Activated naive CD8-positive, alpha-beta T cell treated with anti-CD3 and anti-CD28 coated beads, Interleukin-2, amount 10 ng/mL, durations not matched to agents 7 days and 5 days (primary cell): ENCODE measurements at places on chromosomes 13 and 19. TPM values are rescaled to one million over a fixed set of nuclear protein-coding genes. Genes with fewer than 3 reads are reported as not detected.

URAD gene
- not detected for total RNA-seq

CACNG6 gene
- not detected for total RNA-seq

ZNF460 gene
- 67.1 TPM for total RNA-seq

ARGLU1 gene
- 171 TPM for total RNA-seq

CEACAM4 gene
- not detected for total RNA-seq

NTN5 gene
- total RNA-seq: 2.3 TPM

PDX1 gene
- total RNA-seq: not detected

GRCh38 chr13:73259061-73260017 is 200.5 kb downstream of the KLF5 start:
- peaks cover 2% of the 10 kb centered on the region for H3K4me1 ChIP-seq
- no peak overlapping the region for H3K4me3 ChIP-seq
- H3K36me3 ChIP-seq: no peaks in the 10 kb centered on the region
- peaks cover 8% of the 10 kb centered on the region for H3K27me3 ChIP-seq

DNA sequence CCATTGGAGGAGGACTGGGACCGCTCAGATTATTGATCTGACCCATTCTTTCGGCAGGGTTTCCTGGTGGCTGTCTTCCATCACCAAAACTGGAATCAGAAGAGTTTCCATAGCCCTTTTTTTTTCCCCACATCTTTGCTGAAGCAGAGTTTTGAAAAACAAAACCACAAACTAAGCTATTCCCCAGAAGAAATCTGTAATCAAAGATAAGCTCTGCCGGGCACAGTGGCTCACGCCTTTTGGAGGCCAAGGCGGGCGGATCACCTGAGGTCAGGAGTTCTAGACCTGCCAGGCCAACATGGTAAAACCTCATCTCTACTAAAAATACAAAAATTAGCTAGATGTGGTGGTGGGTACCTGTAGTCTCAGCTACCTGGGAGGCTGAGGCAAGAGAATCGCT is 4.2 kb upstream of the ICAM1 start:
- H3K4me3 ChIP-seq: no peak overlapping the region
- no peak overlapping the region for H3K27ac ChIP-seq
- DNase-seq: no peak
